ENCODE measurements at places on chromosomes 4 and X.
A peak's percentile ranks its signal among the peaks of the same experiment; 100 is the strongest.

DNA sequence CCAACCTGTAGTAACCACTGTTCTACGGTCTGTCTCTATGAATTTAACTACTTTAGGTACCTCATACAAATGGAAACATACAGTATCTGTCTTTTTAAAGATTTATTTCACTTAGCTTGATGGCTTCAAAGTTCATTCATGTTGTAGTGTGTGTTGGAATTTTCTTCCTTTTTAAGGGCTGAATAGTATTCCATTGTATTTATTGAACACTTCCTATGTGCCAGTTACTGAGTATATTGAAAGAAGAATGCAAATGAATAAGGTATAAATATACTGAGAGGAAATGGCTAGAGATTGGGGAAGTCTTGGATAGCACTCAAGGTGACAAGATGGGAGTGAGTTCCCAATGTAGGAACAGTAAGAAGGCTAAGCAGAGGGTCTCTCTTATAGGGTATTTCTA, 17.3 kb downstream of the TBC1D19 start:
- no peak for DNase-seq

DNA sequence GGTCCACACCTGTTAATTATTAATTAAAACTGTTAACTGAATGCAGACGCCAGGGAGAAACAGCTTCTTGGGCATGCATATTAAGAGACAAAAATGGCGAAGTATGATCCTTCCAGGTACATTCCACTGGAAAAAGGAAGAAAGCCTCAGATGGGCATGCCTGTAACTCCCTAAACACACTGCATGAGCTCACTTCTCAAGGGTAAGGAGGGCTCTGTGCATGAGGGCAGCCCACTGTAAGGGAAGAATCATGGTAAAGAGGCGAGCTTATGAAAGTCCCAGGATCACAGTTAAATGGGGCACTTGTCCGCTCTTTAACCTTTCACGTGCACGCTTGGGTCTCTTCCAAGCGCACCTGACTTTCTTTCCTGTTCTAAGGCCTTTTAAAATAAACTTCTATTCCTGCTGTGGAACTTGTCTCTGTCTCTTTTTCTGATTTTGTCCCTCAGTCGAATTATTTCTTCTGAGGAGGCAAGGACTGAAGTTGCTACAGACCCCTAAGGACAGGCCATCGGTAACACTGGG, 321.7 kb downstream of the PPP1R2C start:
- no peak for DNase-seq

GRCh38 chr4:154332681-154333421, 158.7 kb downstream of the DCHS2 start:
- DNase-seq: no peak

DNA sequence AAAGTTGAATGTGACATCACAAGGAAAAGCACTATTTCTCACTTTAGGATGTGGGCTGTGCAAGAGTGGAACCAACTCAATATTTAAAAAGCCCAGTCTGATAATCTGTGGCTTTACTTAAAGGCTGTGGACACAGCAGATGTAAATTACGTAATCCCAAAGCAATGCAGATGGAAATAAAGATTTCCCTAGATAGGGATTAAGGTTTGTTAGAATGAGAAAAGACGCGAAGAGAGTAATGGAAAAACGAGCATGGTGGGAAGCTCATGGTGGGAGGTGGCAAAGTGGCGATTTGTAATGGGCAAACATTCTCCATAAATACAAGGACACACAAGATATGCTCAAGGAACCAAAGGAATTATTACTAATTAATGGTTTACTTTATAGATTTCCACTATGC, 985.5 kb downstream of the FSTL5 start:
- DNase-seq: no peak

DNA sequence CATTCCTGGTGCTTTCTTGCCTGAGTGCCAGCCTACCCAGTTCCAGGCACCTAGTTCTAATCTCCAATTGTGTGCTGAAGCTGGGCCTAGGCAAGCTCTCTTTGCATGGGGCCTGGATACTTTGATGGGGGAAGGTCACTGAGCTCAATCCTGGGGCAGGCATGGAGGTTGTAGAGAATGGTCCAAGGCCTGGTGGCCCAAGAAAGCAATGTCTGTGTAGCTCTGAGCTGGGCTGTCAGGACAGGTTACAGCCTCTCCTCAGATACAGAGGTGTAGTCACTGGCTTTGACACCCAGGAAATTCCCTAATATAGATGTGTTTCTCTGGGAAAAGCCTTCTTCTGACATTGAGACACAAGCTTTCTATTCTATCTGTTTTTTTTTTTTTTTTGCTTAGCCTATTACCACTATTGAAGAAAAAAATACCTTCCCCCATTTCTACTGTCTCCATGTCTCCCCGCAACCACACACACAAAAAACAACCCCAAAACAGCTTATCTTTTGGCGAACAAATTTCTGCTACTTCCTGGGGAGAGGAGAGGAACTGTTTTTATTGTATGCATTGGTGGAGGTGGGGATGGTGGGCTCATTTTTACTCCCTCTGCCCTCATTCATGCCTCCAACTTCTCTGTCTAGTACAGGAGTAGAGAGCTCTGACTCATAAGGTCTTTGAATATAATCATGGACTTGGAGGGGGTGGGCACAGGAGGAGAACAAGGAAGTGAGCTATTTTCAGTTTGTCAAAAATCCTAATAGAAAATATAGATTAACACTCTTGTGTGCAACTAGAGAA, 66.7 kb upstream of the DHX15 start:
- DNase-seq: no peak

GRCh38 chrX:74550295-74550802, 64.1 kb downstream of the RLIM start:
- peak; percentile 69 for DNase-seq

- no peak for DNase-seq
These were observed at the start of gene EREG for GRCh38 chr4:74364652-74365491. Gene EREG, plus strand, starts transcription at chr4:74365145. Its CDS starts 164 bp downstream, at chr4:74365309.

GRCh38 chr4:156227321-156227720, 273.7 kb upstream of the CTSO start:
- no peak for DNase-seq
